AG04450 (cell line): ENCODE measurements at places on chromosomes 1 and 21. TPM values are rescaled to one million over a fixed set of nuclear protein-coding genes. Genes with fewer than 3 reads are reported as not detected.

DNA sequence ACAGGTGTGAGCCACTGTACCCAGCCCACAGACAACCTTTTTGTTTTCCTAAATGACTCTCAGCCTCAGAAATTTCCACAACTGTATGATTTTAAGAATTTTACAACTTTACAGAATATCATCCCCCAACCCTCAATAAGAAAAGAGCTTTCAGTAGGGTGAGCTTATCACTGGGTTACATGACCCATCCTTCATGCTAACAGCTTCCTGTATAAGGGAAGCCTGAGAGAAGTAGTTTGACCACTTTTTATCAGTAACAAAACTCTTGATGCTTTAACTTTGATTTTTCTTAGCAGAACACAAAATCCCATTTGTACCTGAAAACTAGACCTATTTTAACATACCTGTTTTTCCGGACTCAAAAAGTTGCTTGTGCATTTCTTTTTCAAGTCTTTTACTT lies 9.7 kb upstream of the MYBPHL start:
- DNase-seq: no peak

GRCh38 chr1:61743716-61744580 lies 1.7 kb downstream of the PATJ start:
- DNase-seq: no peak

GRCh38 chr1:2468041-2468472 lies 8.0 kb upstream of the PLCH2 start:
- DNase-seq: peak; percentile 13

- DNase-seq: no peak
These were observed 106.7 kb upstream of the CDC42BPA start for GRCh38 chr1:227424953-227425352.

- DNase-seq: no peak
These were observed 17.5 kb downstream of the ITGB2 start for GRCh38 chr21:44903050-44903685.

- no peak for DNase-seq
These were observed 281.1 kb downstream of the DNM3 start for GRCh38 chr1:172122381-172122780.

DNA sequence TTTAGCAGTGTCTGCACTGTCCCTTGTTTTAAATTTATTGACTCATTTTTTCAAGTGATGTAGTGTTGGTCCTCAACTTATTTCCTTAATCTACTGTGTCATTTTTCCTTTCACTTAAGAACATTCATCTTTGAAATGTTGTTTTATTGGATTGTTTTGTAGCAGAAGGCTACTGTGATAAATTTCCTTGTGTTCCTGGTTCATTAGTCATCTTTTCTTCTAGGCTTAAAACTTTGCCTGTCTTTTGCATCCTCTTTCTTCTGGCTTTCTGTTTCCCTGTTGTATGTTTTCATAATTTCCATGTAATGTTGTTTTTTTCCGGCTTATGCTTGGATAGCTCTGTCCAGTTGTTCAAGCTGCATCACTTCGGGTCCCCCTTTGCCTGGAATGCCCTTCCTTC lies 61.9 kb downstream of the UBE2T start:
- no peak for DNase-seq

DNA sequence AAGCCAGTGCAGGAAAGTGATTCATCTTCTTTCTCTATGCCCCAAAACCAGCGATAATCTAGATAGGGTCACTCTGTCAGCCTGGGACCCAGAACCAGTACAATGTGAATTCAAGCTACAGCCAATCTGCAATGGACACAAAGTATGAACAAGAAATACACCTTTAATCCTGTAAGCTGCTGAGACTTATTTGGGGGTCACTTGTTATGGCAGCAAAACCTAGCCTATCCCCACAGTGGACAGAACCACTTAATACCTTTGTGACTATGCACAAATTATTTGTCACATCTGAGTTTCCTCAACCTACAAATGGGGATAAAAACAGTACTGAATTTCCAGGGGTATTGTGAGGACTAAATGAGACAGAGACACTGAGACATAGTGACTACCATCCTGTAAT lies 50.0 kb downstream of the TMCO4 start:
- DNase-seq: no peak

Gene CYP4Z1
- polyA plus RNA-seq: not detected in 2 replicates

Gene TAS1R1
- 0.05 TPM in 2 replicates for polyA plus RNA-seq
